ENCODE measurements at places on chromosomes 5 and 9.

DNA sequence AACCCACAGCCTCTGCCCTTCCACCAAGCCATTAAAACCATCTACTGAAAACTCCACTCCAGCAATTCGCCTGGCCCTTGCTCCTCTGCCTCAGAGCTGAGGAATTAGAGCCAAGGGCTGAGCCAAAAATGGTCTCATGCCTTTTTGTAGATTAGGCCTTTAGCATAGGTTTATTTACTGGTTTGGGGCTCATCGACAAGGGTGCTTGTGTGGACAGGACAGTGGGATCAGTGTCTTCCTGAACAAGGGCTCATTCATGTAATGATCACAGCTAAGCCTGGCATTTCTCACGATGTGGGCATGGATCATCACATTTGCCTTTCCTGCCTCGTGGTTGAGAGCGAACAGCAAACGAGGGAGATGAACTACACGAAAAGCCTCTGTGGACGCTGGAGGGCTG, 59.2 kb upstream of the PHF24 start:
- no peak for DNase-seq

DNA sequence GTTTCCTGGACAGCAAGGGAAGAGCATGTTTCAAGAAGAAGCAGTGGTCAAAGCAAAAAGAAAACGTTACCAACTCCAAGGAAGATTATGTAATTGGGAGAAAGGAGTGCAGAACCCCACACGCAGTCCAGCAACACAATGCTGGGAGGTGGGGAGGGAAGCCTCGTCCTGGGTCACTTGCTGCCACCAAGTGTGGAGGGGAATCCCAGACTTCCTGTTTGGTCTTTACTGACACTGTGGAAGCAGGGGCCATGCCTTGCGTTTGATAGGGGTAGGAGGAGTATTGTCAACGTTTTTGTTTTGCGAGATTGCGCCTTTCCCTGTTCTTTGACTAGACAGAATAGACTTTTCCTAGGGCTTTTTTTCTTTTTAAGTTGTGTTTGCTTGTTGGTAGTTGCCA, 421.0 kb downstream of the KDM4C start:
- no peak for DNase-seq

- no peak for DNase-seq
Observed at GRCh38 chr5:85533341-85534047, 1084.2 kb upstream of the COX7C start.

DNA sequence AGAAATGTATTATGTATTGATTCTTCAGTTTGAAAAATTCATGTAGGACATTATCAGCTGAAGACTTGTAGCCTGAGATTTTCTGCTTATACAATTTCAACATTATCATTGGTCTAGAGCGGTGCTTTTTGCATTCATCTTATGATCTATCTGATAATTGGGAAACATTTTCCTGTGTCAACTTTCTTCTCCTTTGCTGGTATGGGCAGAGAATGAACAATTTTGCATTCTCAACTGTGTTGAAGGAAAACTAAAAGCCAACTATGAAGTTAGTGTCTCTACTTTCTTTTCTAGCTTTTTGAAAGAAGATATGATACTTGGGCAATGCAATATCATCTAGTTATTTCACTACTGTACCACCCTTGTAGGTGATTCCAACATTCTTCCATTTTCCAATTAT, 10.3 kb downstream of the ZFR start:
- no peak for DNase-seq

DNA sequence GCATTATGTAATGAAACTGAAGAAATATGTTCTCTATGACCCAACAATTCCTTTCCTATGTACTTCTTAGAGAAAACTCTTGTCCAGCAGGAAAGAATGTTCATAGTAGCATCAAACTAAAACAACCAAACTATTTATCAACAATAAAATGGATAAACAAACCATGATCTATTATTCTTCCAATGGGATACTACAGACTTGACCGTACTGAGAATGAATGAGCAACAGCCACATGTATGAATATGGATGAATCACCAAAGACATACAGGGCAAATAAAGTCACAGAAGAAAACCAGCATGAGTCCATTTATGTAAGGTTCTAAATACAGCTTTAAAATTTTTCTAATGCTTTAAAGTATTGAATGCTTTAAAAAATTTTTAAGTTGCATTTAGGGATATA, 73.6 kb upstream of the SUSD1 start:
- DNase-seq, result no peak

- DNase-seq, result no peak
Observed at GRCh38 chr5:112694853-112695709, 42.6 kb upstream of the APC start.

- DNase-seq, result no peak
Observed at GRCh38 chr9:114382699-114383520, 4.9 kb downstream of the AKNA start.

- DNase-seq, result no peak
Observed at GRCh38 chr9:72875221-72875620, 77.6 kb downstream of the ALDH1A1 start.

- DNase-seq, result no peak
Observed at GRCh38 chr5:99169309-99169708, 240.5 kb upstream of the CHD1 start.

GRCh38 chr5:114391321-114391720, 29.5 kb downstream of the KCNN2 start:
- no peak for DNase-seq

DNA sequence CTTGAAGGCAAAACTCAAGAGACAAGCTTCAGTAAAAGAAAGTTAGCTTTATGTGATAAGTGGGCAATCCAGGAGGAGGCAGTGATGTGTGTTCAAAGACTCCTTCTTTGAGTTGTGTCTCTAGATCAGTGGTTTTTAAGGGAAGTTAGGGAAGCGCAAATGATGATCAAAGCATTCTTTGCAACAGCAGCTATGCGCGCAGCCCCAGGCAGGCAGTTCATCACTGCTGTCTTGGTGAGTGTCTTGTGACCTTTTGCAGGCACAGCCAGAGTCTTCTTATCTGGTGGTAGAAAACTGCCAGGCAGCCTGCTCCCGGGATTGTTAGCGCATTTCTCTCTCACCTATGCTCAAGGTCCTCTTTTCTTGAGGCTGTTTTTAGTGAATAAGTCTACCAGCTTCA, 40.3 kb upstream of the CLK4 start:
- no peak for DNase-seq

- no peak for DNase-seq
Observed at GRCh38 chr5:43573058-43573457, 16.2 kb upstream of the PAIP1 start.

- DNase-seq, result no peak
Observed at GRCh38 chr9:134628354-134628736, 13.3 kb upstream of the COL5A1 start.

DNA sequence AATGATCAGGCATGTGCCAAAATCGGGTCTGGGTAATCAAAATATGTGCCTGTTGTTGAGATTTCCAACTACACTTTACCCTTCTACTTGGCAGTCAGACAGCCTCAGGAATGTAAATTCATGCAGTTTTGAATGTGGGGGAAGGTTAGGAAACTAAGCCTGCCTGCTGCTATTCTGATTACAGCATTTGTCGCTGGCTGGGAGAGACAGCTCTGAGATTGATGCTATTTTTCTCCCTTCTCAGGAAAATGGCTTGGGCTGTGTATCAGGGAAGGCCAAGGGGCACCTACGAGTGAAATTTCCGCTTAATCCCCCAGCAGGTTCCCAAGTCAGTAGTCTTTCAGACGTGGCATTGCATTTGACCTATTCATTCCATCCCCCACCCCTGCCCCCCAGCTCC, 3.6 kb upstream of the RGS7BP start:
- no peak for DNase-seq

DNA sequence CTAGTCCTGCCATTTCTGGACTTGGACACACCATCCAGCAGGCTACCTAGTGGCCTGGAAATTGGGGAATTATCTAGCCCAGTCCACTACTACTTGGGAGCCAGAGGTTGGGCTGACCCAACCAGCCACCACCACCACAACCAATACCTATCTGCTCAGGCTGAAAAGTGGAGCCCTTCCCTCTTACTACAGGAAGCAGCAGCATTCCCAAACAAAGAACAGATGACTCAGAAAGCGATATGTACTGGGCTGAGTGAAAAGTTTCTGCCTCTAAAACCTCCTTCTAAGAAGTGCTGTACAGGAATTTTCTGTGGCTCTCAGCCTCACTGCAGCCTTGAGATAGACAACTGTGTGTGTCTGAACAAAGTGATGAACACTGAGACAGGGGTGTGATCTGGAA, 279.4 kb downstream of the CDH10 start:
- no peak for DNase-seq

DNA sequence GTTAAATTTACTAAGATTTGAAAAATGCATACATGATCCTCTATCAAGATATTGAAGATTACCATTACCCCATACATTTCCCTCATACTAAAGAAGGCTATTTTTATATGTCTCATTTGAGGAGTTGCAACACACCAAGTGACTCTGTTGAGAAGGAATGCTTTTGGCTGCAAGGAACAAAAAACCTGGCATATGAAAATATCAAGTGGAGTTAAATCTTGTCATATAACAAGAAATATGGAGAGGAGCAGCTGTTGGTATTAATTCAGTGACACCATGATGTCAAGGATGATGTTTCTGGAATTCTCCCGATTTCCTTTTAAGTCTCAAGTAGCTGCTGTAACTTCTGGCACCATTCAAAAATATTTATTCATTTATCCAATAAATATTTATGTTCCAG, 193.8 kb downstream of the CSNK1G3 start:
- DNase-seq, result no peak

GRCh38 chr5:57366744-57367143, 115.9 kb downstream of the ACTBL2 start:
- DNase-seq, result no peak

GRCh38 chr5:151825445-151825844, 53.7 kb downstream of the G3BP1 start:
- no peak for DNase-seq

- no peak for DNase-seq
Observed at GRCh38 chr5:31029925-31030324, 163.6 kb upstream of the CDH6 start.

All from breast epithelium (tissue), 4 donors.